Frontal cortex (tissue), 4 donors: ENCODE measurements at places on chromosomes 3 and 15.
A peak's percentile ranks its signal among the peaks of the same experiment; 100 is the strongest.

DNA sequence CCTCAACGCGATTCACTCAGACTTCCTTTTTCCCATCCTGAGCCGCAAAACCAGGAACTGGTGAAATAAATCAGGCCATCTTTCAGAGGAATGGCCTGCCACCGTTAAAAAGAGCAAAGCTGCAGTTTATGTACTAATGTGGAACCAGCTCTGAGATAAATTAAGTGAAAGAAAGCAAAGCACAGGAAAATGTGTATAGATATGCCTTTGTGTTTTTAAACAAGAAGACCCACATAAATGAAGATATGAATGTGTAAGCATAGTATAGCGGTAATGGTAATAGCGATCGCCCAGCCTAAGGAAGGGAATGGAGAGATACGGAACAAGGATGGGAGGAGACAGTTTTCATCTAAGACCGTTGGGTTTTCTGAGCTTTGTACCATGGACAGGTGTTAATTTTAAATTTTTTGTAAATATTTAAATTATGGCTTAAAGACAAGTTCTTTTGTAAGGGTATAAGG lies 30.8 kb upstream of the RPN1 start:
- no peak for DNase-seq

DNA sequence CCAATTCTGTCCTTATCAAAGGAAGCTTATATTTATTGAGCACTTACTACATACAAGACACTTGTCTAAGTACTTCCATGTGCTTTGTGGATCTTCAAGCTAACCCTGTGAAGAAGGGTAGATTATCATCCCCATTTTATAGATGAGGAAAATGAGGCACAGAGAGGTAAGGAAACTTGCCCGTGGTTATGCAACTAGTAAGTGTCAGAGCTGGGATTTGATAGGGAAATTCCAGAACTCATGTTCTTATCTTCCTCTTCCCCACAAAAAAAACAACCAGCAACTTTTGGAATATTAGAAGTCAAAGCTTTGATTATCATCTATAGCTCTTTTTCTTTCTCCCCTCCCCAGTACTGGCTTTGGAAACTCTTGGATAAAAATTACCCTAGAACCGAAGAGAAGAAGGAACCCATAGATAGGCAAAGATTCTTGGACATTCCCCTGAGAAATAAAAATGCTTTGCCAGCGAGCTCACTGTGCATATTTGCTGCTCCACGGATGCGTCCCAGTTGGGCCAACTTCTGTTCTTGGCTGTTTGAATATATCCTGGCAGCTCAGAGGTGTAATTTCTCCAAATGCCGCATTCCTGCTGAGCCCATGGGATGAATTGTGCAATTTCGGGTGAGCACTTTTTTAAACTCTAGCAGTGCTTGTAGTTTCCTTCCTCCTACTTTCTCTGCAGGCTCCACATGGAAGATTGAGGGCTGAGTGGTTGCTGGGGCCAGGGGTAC lies 591.5 kb upstream of the CFAP20DC start:
- DNase-seq = no peak

DNA sequence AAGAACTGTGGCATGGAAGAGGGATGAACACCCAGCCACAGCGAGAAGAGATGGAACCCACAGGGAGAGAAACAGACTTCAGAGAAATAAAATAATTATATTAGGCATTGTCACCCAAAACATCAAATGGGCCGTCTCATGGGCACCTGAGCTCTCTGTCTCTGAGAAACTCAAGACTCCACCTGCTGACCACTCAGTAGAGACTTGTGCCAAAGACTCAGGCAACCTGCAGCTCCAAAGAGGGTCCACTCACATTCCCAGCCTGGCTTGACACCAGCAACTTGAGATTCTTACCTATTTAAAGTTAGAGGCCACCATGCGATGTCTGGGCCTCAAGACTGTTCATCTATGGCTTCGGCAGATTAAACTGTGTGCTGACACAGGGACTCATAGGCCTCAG lies 12.0 kb downstream of the SEMA5B start:
- DNase-seq = no peak

GRCh38 chr3:88211096-88211890 lies 61.5 kb downstream of the C3orf38 start:
- no peak for DNase-seq

DNA sequence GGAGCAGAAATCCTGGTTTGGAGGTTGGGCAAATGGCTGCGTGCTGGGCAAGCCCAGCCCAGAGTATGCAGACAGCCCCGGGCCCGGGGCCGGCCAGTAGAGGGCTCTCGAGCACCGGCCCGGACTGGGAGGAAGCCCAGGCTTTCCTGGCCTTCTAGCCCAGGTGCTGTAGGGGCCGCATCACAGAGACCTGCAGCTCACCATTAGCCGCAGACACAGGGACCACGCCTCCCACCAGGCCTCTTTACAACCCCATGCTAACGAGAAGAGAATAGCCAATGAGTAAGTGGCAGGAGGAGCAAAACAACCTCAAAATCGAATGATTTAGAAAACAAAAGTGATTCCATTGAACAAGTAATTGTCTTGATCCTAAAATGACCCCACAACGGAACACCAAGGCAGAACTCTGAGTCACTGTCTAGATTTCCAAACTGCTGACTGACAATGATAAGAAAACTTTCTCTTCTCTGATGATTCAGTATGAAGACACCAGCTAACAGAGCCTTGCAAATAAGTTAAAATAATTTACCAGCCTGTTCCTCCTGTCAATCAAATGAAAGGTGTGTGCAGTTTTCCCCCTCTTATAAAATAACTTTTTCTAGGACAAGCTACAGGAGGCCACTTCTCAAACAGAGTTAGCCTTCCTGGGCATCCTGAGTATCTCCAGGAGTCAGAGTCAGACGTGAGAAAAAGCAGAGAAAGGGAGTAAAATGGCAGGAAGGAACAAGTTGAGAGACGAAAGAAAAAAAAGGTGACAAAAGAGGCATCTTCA lies 102.2 kb downstream of the DGKG start:
- peak; percentile 60 for DNase-seq

DNA sequence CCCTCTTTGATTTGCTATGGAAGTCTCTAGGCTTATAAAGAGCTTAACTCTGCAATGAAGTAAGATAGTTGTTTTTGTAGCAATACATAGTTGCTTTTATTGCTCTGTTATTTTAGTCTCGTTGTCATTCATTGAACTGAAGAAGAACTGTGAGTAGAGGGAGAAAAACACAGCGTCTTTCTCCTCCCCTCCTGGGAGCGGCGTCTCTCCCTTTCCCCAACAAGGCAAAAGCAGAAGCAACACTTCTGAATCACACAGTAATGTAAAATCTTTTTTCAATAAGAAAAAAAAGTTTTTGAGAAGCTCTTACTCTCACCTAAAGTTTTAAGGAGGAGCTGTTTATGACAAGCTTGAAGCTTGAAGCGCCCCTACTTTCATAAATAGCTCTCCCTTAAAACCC lies 119.3 kb upstream of the SLC7A14 start:
- DNase-seq = no peak

DNA sequence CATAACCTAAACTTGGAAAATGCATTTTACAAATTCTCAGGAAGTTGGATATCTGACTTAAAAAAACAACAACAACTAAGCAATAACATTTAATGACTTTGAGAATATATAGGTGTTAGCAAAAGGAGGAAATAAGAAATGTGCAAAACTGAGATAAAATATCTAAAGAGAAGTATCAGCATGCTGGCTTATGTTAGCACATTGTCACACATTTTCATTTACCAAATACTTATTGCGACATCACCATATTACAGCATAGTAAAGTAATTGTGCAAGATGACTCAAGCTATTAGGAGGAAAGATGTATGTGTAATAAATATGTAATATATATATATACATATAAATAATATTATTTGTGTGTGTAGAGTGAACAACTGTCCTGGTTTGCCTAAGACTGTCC lies 9.2 kb downstream of the PTX3 start:
- no peak for DNase-seq

DNA sequence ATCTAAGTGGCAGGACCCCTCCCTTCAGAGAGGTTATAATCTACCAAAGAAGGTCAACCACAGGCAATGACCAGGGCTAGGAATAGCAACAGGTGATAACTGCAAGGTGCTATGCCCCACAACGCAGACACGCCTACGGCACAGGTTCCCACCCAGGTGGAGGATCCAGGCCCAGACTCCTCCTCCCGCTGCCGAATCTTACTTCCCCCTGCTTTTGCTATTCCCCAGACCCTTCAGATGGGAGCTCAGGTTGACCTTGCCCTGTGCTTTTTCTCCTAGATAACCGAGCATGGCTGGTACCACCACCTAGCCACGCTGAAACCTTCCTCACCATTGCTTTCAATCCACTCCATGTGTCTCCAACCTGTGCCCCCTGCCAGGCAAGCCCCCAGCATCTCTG lies 142.2 kb upstream of the IGF1R start:
- DNase-seq = no peak
